ENCODE measurements at places on chromosomes 1 and 21.

- DNase-seq = no peak
Measured at GRCh38 chr21:17699524-17700189, 87.0 kb upstream of the BTG3 start.

- DNase-seq = no peak
Measured at GRCh38 chr1:10634428-10635084, 159.8 kb downstream of the PEX14 start.

- no peak for DNase-seq
Measured at GRCh38 chr1:156883919-156884318, 9.6 kb upstream of the PEAR1 start.

- DNase-seq = no peak
Measured at GRCh38 chr1:162835157-162835899, 25.6 kb downstream of the CCDC190 start.

DNA sequence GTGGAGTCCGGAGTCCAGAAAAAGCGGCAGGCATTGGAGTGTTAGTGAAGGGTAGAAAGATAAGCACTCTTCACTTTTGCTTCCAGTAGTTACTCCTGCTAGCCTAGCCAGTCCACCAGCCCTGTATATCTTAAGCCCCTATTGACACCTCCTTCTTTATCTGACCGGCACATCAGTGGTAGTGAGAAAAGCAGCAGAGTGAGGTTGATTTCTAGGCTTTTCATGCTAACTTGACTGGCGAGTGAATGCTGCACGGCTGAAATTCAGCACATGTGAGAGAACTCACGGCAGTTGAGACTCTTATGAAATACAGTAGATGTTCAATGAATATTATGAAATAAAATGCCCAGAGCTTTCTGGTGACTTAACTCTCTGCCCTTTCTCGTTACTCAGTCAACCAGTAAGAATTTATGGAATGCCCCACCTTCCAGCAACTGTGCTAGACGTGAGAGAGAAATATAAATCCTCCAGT is 128.2 kb downstream of the CACHD1 start:
- no peak for DNase-seq

GRCh38 chr1:193338194-193338593 is 151.8 kb upstream of the B3GALT2 start:
- DNase-seq = no peak

DNA sequence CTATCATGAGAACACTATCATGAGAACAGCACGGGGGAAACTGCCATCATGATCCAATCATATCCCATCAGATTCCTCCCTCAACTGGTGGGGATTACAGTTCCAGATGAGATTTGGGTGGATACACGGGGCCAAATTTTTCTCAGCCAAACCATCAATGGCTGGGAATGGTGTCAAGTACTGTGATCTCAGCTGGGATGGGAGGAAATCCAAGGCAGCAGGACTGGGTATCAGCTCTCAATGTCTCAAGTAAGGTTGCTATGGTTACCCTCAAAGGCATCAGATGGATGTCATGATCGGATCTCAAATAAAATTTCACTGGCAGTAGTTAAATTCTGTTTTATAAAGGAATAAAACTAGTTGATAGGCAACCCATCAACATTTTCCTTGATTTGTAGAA is 399.0 kb downstream of the KCNT2 start:
- DNase-seq = no peak

- no peak for DNase-seq
Measured at GRCh38 chr21:32713726-32714125, 14.1 kb downstream of the SYNJ1 start.

GRCh38 chr1:22166439-22166838 is 23.5 kb upstream of the WNT4 start:
- no peak for DNase-seq

DNA sequence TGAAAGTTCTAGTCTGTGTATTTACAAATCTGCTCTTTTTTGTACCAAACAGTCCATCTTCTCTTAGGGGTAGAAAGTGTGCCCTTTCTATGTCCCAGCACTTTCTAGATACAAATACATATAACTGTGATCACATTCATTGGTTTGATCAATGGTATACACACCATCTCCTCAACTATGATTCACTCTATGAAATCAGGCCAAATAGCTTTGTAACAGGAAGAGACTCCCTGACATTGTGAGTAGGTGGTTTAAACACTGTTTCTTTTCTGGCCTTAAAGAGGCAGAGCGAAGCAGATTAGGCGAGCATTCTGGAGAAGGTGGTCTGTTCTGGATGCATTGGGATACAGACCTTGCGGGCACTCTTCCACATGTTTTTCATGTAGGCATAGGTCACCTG is 39.3 kb upstream of the EXOSC10 start:
- no peak for DNase-seq

GRCh38 chr1:34312359-34312758 is 135.7 kb downstream of the C1orf94 start:
- no peak for DNase-seq

DNA sequence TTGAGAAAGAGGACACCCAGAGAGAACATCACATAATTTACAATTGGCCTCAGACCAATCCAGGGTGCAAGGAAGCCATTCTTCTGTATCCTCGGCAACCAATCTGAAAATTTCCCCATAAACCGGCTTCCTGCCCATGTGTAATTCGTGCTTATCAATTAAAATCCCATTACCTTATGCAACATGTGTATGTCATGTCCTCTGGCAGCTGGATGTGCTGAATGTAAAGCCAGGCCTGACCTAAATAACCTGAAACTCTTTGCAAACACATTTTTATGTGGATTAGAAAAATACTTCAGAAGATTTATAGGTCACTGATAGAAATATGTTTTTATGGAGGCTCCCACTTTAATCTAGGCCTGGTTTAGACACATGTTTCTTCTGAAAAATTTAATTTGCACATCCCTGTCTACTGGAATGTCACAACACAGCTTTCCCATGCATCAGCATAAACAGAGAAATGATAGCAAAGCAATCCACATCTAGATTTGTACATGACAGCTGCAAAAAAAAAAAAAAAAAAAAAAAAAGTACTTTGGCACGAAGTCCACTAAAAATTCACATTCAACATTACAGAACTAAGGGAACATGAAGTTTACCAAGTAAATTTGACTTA is 69.4 kb upstream of the SAMSN1 start:
- DNase-seq = no peak

DNA sequence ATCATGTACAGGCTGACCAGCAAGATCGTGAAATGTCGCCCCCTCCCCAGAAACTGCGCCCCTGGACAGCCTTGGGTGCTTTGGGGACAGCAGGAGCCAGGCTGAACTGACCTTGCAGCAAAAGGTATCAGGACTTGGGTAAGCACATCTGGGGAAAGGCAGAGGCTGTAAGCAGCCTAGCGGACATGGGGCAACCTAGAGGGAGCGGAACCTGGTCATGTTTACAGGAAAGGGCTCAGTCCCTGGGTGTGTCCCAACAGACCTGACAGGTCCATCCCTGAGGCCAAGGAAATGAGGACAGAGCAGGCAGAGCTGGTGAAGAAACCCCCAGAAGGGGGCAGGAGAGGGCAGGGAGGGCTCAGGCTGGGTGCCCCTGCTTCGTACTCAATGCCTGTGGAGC is 3.1 kb upstream of the S100A8 start:
- no peak for DNase-seq

DNA sequence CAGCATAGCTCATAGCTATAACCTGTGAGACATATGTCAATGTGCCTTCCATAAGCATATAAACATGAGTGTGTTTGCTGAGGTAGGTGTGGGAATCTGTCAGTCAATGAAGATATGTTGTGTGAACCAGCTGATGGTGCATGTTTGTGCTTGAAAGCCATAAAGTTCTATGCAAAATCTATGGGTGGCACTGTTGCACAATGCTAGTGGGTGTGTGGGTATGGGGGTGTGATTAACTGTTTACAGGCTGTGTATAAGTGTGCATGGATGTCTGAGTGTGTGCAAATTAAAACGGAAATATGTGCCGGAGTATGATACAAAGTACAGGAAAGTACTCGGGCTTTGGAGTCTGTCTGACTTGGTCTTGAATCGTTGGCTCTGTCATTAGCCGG is 1.0 kb upstream of the ATP2B4 start:
- no peak for DNase-seq

DNA sequence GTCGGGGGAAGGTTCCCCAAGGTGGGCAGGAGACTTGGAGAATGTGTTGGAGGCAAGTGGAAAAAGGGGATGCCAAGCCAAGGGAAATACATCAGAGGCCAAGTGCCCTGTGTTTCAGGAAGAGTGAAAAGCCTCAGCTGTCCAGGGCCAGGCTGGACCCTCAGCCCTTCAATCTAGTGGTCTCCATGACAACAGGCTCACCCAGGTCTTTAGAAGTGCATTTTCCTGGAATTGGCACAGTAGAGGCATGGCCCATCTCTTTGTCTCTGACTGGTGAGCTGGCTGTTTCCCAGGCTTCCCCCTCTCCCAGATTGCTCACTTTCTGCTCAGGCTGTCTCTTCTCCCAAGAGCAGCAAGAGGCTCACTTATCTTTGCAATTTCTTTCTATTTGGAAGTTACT is 10.4 kb upstream of the RHBG start:
- DNase-seq = no peak

DNA sequence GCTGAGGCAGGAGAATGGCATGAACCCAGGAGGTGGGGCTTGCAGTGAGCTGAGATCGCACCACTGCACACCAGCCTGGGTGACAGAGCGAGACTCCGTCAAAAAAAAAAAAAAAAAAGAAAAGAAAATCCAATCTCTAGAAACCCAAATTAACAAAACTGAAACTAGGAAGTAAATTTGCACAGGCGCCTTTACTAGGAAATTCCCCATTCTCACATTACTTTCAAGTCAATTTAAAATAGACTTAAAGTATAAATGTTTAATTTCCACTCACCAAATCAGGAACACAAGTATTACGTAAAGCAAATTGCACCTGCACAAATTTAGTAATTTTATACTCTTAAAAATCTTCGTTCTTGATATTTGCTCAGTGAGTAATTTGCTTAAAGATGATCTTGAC is 67.8 kb upstream of the BCAR3 start:
- DNase-seq = no peak

- no peak for DNase-seq
Measured at GRCh38 chr1:110780600-110781484, 92.1 kb upstream of the CD53 start.

DNA sequence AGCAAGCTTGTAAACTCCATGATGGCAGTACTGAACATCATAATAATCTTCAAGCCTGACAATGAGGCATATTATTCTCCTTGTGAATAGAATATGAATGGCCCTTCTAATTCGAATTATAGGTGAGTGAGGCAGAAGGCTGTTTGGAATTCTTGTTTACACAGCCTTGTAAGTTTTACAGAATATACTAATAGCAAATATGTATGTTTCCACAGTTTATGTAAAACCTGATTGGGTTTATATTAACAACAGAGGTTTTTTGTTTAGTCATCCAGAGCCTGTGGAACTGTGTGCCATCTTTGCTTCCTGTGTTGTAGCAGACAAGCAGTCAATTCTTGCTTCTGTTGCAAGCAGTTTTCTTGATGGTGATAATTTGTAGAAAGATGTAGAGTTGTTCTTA is 8.0 kb downstream of the OSBPL9 start:
- no peak for DNase-seq

DNA sequence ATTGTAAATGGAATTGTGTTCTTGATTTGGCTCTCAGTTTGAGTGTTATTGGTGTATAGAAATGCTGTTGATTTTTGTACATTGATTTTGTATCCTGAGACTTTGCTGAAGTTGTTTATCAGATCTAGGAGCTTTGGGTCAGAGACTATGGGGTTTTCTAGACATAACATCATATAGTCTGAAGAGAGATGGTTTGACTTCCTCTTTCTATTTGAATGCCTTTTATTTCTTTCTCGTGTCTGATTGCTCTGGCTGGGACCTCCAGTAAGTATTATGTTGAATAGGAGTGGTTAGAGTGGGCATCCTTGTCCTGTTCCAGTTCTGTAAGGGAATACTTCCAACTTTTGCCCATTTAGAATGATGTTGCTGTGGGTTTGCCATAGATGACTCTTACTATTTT is 39.1 kb upstream of the ANGPTL1 start:
- no peak for DNase-seq

DNA sequence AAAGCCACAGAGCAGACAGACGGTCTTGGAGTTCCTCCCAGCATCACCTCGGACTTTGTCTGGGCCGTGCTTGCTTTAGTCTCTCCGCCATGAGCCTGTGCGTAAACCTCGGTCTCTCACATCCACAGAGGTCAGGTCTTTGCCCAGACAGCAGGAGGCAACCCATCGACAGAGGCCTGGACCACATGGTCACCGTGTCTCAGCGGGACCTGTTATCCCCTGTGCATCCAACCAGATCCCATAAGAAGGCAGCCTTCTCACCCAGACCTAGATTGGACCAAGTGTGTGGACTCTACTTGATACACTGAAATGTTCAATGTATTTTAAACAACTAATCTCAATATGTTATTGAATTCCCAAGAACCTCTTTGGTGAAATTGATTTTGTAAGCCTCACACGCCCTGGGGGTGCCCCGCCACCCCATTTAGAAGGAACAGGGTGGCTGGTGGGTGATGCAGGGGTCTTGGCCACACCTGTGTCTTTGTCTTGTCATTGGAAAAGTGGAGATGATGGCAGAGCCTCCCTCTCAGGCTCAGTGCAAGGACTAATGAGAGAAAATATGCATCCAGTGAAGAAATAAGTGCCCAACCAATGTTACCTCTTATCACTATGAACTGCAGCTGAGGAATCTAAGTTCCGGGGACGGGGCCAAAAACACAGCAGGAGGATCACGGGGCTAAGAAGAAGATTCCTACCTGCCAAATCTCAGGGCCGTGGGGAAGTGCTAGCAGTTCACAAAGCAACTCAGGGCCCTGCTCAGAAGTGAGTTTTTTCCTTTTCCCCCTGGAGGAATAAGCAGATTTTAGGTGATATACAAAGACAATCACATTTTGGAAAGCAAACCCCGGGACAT is 101.6 kb upstream of the BACE2 start:
- no peak for DNase-seq

- no peak for DNase-seq
Measured at GRCh38 chr1:70134148-70134547, 71.2 kb downstream of the LRRC40 start.

DNA sequence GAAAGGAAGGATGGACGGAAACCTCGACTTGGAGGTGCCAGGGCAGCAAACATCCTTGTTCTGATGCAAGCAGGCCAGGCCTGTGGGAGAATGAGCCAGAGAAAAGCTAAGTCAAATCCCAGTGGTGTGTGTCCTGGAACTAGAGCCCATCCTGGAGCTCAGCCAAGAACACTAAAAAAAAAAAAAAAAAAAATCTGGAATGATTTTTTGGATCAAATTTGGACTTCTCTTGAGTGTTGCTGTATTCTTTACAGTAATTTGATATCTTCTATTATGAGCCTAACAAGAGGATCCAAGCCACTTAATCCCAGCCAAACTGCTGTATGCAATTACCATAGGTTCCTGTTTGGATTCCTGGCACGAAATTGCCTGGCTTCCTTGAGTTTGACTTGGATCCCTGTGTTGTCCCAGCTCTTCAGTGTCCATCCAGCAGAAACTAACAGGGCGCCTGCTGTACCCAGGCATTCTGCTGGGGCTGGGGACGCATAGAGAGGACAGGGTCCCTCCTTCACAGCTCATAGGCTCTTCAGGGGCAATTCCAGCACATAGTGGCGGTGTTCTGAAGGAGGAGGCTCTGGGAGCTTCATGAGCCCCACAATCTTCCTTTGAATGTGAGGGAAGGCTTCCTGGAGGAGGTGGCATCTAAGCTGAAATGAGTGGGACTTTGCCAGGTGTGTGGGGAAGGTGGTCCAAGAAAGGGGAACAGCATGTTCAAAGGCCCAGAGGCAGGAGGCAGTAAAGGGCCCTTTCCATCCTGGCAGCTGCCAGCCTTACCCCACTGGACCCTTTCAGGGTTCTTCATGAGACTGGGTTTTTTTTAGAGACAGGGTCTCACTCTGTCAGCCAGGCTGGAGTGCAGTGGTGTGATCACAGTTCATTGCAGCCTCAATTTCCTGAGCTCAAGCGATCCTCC is 24.7 kb downstream of the EPHX1 start:
- no peak for DNase-seq

Measured in posterior vena cava (tissue), 2 donors.